ENCODE measurements at places on chromosomes 1 and 21.

GRCh38 chr1:219575563-219575962 lies 37.3 kb downstream of the ZC3H11B start:
- DNase-seq = no peak

- DNase-seq = no peak
Measured at GRCh38 chr1:19643121-19643520, 990 bp upstream of the NBL1 start.

DNA sequence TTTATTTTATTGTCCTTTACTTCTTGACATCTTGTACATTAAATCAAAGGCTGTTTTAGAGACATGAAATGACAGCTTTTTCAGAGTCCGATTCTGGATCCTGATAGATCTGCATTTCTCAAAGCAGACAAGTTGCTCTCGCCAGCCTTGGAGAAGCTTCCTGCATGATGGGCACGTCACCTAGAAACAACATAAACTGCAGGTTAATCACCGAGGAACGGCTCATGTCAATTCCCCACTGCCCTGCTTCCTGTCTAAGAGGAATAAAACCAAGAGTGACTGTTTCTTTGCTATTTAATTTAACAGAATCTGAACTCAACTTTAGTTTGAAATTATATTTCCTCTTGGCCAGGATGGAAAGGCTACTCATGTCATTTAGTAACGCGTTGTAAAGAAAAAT lies 77.0 kb downstream of the RWDD3 start:
- DNase-seq = no peak

DNA sequence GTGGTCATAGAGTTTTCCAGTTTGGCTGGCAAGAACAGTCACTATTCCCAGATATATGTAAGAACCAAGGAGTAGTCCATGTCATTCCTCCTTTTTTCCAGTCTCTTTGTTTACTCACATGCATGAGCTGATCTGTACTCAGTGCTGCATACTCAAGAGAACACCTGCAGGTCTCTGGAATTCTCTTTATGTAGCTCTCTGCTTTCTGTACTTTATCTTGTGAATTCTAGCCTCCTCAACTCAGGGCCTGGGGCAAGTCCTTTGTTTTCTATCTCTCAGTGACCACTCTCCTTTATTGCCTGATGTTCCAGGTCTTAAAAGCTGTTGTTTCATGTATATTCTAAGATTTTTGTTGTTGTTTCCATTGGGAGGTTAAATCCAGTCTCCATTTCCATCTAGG lies 478.9 kb downstream of the DPYD start:
- DNase-seq = no peak

DNA sequence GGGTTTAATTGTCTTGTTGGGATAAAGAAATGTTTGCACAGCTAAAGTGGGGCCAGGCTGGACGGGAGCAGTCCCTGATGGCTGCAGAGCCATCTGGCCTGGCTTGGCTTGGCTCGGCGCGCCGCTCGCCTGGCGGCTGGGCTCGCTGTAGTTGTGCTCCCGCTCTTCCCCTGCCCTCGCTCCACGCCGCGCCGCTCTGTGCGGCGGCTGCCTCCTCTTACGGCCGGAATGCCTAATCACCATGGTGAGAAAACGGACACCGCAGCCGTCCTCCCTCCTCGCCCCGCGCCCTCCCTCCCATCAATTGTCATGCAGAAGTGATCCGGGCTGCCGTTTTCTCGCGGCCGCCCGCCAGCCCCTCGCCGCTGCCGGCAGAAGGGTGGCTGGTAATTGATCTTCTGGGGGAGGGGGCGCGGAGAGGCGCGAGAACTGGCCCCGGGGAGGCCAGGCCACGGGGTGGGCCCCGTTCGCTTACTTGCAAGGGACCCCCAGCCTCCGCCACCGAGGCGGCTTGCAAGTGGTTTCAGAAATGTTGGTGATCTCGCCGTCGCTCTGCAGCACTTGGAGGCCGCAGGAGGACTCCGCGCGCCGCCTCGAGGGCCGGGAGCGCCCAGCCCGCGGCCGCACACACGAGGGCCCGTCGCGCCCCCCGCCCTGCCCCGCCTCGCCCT lies 12.4 kb downstream of the RNF220 start:
- no peak for DNase-seq

DNA sequence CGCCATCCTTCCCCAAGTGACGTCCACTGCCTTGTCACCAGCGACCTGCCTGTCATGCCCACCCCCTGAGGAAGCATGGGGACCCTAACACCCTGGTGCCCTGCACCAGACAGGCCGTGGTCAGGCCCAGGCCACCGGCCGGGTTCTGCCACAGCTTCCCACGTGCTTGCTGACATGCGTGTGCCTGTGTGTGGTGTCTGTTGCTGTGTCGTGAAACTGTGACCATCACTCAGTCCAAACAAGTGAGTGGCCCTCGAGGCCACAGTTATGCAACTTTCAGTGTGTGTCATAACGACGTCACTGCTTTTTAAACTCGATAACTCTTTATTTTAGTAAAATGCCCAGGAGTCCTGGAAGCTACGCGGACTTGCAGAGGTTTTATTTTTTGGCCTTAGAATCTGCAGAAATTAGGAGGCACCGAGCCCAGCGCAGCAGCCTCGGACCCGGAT lies 8.5 kb upstream of the CTRC start:
- no peak for DNase-seq

DNA sequence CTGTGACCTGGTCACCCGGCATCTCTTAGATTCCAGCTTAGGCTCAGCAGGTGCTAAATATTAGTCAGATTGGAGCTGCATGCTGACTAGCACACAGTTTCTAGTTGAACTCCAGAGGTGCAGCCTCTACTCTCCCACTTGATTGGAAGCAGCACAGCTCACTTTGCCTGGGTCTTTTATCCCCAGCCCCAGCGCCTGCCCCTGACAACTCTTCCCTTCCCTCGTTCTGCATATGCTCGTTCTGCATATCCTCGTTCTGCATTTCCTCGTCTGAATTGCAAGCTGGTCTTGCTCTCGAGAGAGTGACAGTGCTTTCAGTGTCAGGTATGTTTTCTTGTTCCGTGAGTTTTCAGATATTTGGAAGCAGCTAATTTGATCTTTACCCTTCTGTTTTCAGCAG lies 11.7 kb downstream of the COL18A1 start:
- no peak for DNase-seq

GRCh38 chr1:237390823-237391222 lies 348.8 kb downstream of the RYR2 start:
- no peak for DNase-seq

DNA sequence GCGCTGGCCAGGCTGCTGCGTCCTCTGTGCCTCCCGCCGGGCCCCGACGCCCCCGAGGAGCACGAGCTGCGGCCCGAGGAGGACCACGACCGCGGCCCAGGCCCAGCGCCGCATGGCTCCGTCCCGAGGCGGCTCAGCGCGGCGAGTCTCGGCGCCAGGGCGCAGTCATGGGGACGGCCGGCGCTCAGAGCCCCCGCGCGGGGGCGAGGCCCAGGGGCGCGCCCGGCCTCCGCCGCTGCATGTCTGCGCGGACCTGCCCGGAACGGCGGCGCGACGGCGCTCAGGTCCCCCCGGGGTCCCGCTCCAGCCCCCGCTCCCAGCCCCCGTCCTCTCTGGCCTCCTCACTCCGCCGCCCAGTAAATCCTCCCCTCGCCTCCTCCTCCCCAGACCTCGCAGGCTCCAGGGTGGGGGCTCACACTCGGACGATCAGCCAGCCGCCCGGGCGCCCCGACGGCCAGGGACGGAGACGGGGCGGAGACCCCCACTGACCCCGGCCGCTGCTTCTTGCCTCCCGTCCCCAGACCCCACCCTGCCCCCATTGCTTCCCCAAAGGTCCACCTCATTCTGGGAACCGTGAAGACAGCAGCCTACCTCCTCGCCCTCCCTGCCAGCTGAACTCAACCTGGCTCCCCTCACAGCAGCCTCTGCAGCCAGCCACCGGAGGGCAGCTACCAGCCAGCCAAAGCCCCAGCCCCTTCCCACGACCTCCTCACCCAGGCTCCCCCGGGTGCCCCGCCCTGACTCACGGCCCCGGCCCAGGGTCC lies at the start of gene C1QTNF12:
Gene C1QTNF12 (minus strand): TSS at position 146 of the 764 bp plus-strand sequence. CDS start 32 bp downstream, at position 114.
- no peak for DNase-seq

DNA sequence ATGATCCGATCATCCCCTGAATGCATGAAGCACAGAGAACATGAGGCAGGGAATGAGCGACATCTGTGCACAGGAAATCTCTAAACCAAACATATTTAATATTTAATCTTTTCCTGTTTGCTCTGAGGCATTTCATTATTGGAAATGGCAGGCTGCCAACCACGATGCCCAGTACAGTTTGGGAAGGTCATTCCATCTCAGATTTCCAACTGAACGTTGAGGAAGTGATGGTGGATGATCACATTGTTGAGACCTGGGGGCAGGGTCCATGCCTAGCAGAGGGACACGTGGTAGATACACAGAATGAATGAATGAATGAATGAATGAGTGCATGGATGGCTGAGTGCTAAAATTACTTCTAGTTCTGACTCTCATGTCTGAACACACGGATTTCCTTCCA lies 15.9 kb upstream of the FASLG start:
- no peak for DNase-seq

DNA sequence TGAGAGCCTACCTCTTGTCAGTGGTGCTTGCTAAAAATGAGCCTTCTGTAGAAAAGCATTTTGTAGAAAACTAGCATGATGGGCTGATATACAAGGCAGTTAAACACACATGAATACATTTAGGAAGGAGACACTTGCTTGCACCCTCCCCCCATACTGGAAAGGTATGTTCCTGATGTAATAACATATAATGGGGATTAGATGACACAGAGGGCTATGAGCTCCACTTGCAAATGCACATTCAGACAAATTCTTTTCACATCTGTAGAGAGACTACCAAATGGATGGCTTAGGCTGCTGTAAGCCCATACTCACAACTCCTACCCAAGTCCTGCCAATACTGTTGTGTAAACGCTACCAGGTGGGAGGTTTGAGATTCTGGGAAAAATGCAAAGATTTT lies 634.0 kb downstream of the SMYD3 start:
- no peak for DNase-seq

- no peak for DNase-seq
Measured at GRCh38 chr21:18006691-18007090, 187.5 kb upstream of the C21orf91 start.

- DNase-seq = no peak
Measured at GRCh38 chr1:234707641-234708040, 97.7 kb upstream of the IRF2BP2 start.

DNA sequence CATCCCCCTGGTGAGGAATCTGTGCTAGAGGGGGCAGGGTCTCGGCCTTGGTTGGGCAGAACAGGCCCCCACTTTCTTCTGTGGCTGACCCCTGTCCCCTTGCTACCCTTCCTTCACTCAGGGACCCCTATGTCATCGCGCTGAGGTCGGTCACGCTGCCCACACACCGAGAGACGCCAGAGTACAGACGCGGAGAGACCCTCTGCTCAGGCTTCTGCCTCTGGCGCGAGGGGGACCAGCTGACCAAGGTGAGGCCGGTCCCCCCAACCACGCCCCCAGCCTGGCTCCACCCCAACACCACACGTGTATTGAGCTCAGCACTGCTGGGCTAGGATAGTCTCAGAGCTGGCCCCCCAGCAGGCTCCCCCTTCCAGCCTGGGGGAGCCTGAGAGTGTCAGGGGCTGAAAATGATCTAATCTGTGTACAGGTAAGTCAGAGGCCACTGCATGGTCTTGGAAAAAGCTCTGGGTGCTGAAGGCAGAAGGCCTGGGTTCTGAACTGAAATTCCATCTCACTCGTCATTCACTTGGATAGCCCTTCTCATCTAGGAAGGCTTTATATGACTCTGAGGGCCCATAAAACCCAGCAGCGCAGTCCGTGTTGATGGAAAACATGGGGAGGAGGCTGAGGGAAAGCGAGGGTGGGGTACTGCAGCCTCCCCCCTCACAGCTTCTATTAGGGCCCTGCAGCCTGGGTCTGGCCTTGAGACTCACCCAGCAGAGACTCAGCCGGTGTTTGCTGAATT lies 15.3 kb downstream of the FAM151A start:
- DNase-seq = no peak

DNA sequence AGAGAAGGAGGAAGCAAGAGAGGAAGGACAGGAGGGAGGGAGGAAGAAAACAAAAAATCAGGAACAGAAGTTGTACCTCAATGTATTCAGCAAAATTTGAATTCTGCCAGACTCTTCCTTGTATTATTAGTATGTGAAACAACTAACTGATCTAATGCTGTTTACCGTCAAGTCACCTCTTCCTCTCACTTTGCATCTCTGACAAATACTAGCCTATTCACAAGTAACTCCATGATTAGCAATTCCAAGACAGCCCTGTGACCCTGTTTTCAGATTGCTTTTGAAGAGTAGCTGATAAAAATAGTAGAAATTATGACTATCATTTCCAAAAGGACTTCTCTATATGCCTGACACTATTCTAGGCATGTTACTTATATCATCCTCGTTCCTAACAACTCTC lies 445.4 kb downstream of the NEGR1 start:
- no peak for DNase-seq

GRCh38 chr1:234893725-234894630 lies 234.7 kb downstream of the TOMM20 start:
- DNase-seq = peak; percentile 80

- no peak for DNase-seq
Measured at GRCh38 chr1:12047120-12047876, 15.8 kb upstream of the TNFRSF8 start.

DNA sequence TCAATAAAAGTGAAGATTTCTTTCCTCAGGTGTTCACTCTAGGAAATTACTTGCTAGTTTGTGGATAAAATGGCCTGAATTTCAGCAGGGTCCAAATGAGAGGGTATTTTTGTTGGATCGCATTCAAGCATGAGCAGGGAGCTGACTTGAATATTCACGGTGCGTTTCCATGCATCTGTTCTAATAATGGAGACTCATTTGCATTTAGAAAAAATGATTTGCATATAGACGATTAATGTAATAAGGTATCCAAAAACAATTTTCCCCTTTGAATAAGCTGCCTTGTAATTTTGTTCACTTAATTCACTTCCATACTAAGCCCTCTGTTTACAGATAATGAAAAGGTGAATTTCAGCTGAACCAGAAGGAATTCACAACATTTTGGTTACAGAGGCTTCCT lies 130.9 kb upstream of the AJAP1 start:
- DNase-seq = no peak

GRCh38 chr21:18548249-18548648 lies 144.7 kb upstream of the TMPRSS15 start:
- no peak for DNase-seq

GRCh38 chr1:109499081-109499480 lies 5.2 kb downstream of the CYB561D1 start:
- no peak for DNase-seq

DNA sequence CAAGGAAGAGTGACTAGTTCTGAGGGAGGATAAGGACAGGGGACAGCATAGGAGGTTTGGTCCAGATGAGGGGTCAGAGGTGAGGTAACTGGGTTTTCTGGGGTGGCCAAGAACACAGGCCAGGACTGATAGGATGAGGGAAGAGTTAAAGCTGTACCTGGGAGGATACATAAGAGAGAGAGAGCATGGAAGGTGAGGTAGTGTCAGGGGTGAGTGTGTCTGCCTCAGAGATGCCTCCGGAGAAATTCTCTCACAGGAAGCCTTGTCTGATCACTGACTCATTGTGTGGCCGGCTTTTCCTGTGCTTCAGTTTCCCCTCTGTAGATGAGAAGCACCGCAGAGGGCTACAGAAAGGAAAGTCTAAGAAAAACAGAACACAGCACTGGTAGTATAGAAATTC lies 40.2 kb downstream of the FASLG start:
- DNase-seq = no peak
